Muscle of leg (tissue), 16 donors: ENCODE measurements at places on chromosomes 13 and 19. TPM values are rescaled to one million over a fixed set of nuclear protein-coding genes. Genes with fewer than 3 reads are reported as not detected.
A peak's percentile ranks its signal among the peaks of the same experiment; 100 is the strongest.

Gene IGFL3
- total RNA-seq, result not detected

Gene GATAD2A
- total RNA-seq, result 25.1 TPM

Gene IFNL1
- total RNA-seq, result not detected

Gene TJP3
- 0.04 TPM for total RNA-seq

Gene ZNF221
- total RNA-seq, result 7.6 TPM

Gene C19orf47
- total RNA-seq, result 36.6 TPM

DNA sequence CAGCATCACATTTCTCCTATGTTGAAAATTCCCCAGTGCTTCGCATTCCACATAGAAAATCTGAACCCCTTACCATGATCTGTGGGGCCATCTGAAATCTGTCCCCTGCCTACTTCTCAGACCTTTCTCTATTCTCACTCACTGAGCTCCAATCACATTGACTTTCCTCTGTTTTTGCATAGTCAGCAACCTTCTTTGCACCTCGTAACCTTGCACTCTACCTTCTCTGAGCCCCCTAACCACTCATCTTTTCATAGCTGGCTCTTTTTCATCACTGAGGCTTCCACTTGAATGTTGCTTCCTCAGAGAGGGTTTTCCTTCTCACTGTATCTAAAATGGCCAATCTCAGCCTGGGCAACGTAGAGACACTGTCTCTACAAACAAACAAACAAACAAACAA lies 286.3 kb downstream of the GPC5 start:
- no peak for DNase-seq
- no peaks in the 10 kb centered on the region for H3K36me3 ChIP-seq
- H3K4me3 ChIP-seq, result no peak overlapping the region
- no peak overlapping the region for H3K27ac ChIP-seq

DNA sequence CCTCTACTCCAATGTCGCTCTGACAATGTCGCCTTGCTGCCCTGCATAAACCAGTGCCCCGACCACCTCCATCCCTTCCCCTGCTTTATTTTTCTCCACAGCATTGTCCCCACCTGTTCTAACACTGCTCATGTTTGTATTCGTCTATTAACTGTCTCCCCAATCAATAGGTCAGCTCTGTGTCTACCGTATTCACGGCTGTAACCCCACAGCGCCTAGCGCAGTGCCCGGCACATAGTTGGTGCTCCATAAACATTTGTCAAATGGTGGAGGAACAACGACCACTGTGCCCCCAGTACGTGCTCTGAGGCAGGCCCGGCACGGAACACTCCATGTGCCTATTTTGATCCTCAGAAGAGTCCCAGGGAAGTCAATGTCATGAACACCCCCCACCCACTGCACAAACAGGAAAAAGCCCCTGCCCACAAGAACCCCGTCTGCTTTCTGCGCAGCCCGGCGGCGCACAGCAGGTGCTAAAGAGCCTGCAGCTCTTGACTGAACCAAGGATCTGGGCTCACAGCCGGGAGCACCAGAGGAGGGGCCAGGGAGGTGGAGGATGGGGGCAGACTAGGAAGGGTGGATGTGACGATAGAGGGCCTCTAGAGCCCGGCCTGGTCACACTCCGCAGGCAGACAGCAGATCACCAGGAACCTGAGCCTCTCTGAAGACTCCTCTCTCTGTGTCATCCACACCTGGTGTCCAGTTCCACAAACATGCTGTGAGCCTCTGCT lies 1.8 kb upstream of the CEACAM16 start:
- H3K4me1 ChIP-seq, result peaks cover 7% of the 10 kb centered on the region
- H3K4me3 ChIP-seq, result no peak overlapping the region
- no peak overlapping the region for H3K27ac ChIP-seq
- DNase-seq, result no peak
- peaks cover 2% of the 10 kb centered on the region for H3K27me3 ChIP-seq
- no peaks in the 10 kb centered on the region for H3K36me3 ChIP-seq

DNA sequence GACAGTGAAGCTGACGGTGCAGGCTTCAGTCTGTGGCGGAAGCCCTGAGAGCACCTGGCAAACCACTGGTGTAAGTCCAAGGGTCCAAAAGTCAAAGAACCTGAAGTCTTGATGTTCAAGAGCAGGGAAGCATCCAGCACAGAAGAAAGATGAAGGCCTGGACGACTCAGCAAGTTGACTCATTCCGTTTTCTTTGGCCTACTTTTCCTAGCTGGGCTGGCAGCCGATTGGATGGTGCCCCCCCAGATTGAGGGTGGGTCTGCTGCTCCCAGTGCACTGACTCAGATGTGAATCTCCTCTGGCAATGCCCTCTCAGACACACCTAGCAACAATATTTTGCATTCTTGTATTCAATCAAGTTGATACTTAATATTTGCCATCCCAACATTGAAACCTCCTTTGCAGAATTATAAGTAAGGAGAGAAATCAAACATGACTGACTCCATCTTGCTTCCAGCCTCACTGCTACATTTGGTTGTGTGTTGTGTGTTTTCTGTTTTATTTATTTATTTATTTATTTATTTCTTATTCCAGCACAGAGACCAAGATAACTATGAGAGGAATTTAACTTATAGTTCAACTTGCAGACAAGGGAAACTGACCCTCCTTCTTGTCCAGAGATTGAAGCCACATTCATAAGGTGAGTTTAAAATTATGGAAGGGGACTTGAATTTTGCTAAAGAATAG lies 32.8 kb downstream of the IGFL2 start:
- H3K36me3 ChIP-seq, result no peaks in the 10 kb centered on the region
- no peak overlapping the region for H3K4me3 ChIP-seq
- H3K27me3 ChIP-seq, result peaks cover 2% of the 10 kb centered on the region
- H3K27ac ChIP-seq, result no peak overlapping the region
- H3K4me1 ChIP-seq, result no peaks in the 10 kb centered on the region

DNA sequence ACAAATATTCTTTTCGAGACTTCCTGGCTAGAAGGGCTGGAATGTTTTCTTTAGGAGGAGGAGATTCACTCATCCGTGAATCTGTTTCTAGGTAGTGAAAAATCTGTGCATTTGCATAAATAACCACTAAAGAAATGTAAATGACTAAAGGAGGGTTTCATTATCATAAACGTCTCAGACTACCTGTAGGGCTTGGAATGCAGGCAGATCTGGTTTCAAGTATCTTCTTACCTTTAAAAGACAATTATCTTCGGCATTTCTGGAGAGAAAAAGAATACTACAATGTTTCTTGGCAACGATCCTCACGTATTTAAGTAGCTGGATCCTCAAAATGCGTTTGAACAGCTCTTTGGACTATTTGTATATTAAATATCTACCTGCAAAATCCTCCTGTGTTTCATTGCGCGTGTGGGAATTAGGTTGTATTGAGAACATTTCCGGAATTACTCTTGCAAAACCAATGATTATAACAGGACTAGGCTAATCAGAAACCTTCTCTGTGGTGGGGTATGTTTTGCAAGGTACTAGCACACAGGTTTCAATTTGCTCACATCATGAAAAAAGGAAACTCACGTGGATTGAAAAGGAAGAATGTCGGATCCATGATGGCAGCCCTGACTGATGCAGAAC lies 291.1 kb upstream of the ARGLU1 start:
- H3K27ac ChIP-seq, result no peak overlapping the region
- H3K4me3 ChIP-seq, result no peak overlapping the region
- no peak for DNase-seq
- H3K4me1 ChIP-seq, result no peaks in the 10 kb centered on the region
- H3K27me3 ChIP-seq, result no peaks in the 10 kb centered on the region

DNA sequence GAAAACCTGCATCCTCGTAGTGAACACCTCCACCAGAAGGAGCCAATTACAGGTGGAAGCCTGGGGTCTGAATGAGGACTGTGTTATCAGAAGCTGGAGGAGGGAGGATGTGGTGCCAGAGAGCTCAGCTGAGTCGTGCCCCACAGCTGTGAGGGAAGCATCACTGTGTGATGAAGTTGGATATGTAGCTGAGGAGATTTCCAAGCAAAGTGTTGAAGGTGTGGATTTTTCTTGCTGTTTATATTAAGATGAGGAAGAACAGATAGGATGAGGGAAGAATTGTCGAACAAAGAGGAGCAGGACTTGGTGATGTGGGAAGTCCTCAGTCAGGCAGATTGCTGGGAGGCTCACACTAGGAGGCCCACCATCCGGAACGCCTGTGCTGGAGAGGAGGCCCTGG lies 4.4 kb downstream of the RAB20 start:
- H3K27me3 ChIP-seq, result peaks cover 10% of the 10 kb centered on the region
- peaks cover 5% of the 10 kb centered on the region for H3K4me1 ChIP-seq
- H3K27ac ChIP-seq, result no peak overlapping the region
- no peaks in the 10 kb centered on the region for H3K36me3 ChIP-seq
- H3K4me3 ChIP-seq, result no peak overlapping the region
- DNase-seq, result no peak

GRCh38 chr13:46297361-46297811 lies 85.7 kb downstream of the LRRC63 start:
- no peak overlapping the region for H3K27ac ChIP-seq
- no peak for DNase-seq
- no peak overlapping the region for H3K4me3 ChIP-seq
- no peaks in the 10 kb centered on the region for H3K36me3 ChIP-seq

- peak; percentile 50 for DNase-seq
- peak overlapping the region; percentile 57 for H3K27ac ChIP-seq
- no peaks in the 10 kb centered on the region for H3K27me3 ChIP-seq
- H3K4me1 ChIP-seq, result peaks cover 47% of the 10 kb centered on the region
Measured at GRCh38 chr19:10568062-10568825, 535 bp downstream of the CDKN2D start.

- H3K27me3 ChIP-seq, result no peaks in the 10 kb centered on the region
- DNase-seq, result no peak
- H3K4me1 ChIP-seq, result peaks cover 6% of the 10 kb centered on the region
- H3K27ac ChIP-seq, result no peak overlapping the region
- H3K36me3 ChIP-seq, result peaks cover 6% of the 10 kb centered on the region
Measured at GRCh38 chr13:113302986-113303385, 5.9 kb downstream of the LAMP1 start.

- DNase-seq, result no peak
- H3K27me3 ChIP-seq, result peaks cover 2% of the 10 kb centered on the region
- no peak overlapping the region for H3K4me3 ChIP-seq
Measured at GRCh38 chr19:15180451-15181390, 20.1 kb downstream of the NOTCH3 start.

- H3K36me3 ChIP-seq, result no peaks in the 10 kb centered on the region
- no peaks in the 10 kb centered on the region for H3K27me3 ChIP-seq
- no peaks in the 10 kb centered on the region for H3K4me1 ChIP-seq
- DNase-seq, result no peak
- H3K27ac ChIP-seq, result no peak overlapping the region
Measured at GRCh38 chr13:22717036-22717435, 463.7 kb upstream of the SGCG start.

DNA sequence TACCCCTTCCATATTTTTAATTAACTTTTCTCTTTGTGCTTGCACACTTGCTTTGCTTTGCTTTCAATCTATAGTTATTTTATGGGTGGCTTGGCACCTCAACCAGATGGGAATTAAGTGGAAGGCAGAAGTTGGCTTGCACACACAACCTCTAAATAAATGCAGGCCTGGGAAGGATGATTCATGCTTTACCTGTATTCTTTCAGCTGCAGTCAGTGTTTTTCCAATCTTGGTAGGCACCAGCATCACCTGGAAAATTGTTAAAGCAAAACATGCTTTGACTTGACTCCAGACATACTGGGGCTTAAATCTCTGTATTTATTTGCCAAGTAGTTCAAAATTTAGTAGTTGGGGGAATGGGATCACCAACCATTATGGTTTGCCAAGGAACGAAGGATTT lies 543.0 kb downstream of the GPC6 start:
- H3K27me3 ChIP-seq, result no peaks in the 10 kb centered on the region
- DNase-seq, result no peak
- no peaks in the 10 kb centered on the region for H3K36me3 ChIP-seq
- H3K4me3 ChIP-seq, result no peak overlapping the region
- H3K4me1 ChIP-seq, result no peaks in the 10 kb centered on the region
- no peak overlapping the region for H3K27ac ChIP-seq

DNA sequence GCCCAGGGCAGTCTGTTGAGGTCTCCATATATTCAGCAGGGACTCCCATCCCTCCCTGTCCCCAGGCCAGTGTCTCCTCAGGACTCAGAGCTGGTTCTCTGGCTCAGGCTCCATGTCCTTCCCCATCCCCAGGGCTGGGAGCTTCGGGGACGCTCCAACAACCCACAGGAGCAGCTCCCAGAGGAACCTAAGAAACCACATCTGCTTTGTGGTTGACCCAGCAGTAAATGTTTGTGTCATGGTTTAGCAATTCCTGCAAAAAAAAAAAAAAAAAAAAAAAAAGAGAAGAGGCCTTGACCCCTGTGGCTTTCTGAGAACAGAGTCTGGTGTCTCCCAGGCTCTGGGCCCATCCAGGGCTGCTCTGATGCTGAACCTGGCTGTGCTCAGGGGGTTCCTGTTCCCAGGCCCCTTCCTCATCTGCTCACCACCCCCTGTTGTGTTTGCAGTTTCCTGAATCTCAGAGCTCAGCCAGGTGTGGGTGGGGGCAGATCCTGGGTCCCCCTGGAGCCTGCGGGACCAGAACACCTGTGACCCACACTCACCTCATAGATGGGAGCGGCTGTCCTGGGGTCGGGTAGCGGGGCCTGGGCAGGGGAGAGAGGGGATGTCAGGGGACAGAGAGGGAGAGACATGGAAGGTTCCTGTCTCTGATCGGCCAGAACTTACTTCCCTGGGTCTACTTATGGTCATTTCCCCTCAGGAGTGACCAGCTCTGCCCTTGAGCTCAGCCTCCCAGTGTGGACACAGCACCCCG lies 25.2 kb upstream of the CEACAM1 start:
- peaks cover 11% of the 10 kb centered on the region for H3K4me1 ChIP-seq
- H3K36me3 ChIP-seq, result no peaks in the 10 kb centered on the region
- no peak overlapping the region for H3K27ac ChIP-seq

GRCh38 chr13:112709825-112710783 lies 20.3 kb downstream of the ATP11A start:
- H3K36me3 ChIP-seq, result no peaks in the 10 kb centered on the region
- no peak overlapping the region for H3K4me3 ChIP-seq
- no peaks in the 10 kb centered on the region for H3K27me3 ChIP-seq
- peak overlapping the region; percentile 93 for H3K27ac ChIP-seq
- DNase-seq, result no peak
- H3K4me1 ChIP-seq, result peaks cover 26% of the 10 kb centered on the region

DNA sequence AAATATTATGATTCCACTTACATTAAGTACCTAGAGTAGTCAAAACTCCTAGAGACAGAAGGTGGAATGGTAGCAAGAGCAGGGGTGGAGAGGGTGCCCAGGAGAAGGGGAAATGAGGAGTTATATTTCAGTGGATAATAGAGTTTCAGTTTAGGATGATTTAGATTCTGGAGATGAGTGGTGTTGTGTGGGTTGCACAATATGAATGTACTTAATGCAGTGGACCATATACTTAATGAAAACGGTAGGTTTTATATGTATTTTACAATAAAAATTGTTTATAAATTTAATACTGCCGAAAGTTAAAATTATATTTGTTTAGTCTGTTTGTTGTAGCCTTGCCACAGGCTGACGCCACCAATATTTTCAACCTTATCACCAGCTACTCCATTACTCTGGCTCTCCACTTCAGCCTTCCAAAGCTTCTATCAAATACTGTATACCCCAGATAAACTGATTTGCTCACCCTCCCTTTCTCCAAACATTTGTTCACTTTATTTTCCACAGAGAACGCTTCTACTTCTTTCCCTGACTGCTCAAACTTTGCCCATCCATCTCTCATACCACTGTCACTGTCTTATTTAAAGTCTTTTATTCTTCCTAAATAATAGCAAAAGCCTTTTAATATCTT lies 1.4 kb upstream of the RBM26 start:
- peaks cover 1% of the 10 kb centered on the region for H3K36me3 ChIP-seq
- peaks cover 2% of the 10 kb centered on the region for H3K4me1 ChIP-seq
- no peak overlapping the region for H3K4me3 ChIP-seq
- no peaks in the 10 kb centered on the region for H3K27me3 ChIP-seq
- no peak overlapping the region for H3K27ac ChIP-seq
- no peak for DNase-seq

- no peak overlapping the region for H3K27ac ChIP-seq
- H3K4me1 ChIP-seq, result no peaks in the 10 kb centered on the region
- peaks cover 27% of the 10 kb centered on the region for H3K36me3 ChIP-seq
- no peak overlapping the region for H3K4me3 ChIP-seq
- no peak for DNase-seq
Measured at GRCh38 chr19:8097681-8098567, 45.4 kb downstream of the CCL25 start.
